ENCODE measurements at places on chromosomes 4 and X.

GRCh38 chr4:45897946-45898585 lies 225.8 kb downstream of the GABRG1 start:
- no peak for DNase-seq

DNA sequence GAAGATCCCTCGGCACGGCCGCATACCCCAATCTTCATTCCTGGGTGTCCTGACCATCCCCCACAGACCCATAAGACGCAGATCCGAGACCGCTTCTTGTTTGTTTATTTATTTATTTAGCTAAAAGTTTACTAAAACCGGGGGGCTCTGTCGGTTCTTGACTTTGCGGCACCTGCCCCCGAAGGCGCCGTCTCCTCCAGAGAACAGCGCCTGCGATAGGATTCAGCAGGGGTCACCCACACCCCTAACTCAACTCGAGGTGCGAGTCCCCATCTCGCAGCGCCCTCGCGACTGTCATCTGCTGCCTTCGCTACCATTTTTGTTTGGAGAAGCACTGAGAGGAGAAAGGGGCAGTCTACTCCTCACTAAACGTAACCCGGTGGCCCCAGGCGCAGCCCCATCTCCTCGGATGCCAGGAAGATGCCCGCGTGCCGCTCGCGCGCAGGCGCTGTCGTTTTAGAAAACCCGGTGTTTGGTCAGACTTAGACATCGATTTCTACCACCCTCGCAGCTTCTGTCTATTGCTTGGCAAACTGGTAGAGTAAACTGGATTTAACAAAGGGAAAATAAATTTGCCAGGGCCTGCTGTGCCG lies 18.9 kb upstream of the GPR101 start:
- DNase-seq: no peak

DNA sequence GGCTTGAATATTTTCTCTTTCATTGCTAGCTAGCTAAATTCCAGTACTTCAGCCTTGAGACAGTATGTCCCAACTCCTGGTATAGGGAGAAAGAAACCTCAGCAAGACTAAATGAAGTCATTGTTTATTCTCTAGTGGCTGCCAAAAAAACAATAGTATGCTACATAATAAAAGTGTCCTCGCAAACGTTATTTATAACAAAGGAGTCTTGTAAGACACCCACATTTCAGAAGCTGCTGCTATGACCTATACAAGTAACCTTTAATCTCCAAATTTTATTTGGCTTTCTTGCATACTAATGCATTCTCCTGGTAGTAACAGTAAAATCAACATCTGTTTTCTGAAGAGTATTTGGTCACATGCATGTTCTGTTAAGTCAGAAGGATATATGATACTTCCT lies 28.8 kb downstream of the NEK1 start:
- no peak for DNase-seq

- no peak for DNase-seq
Measured at GRCh38 chrX:128961290-128961689, 562.0 kb downstream of the SMARCA1 start.

GRCh38 chr4:120227554-120227953 lies 160.9 kb upstream of the MAD2L1 start:
- DNase-seq: no peak

GRCh38 chr4:145822581-145822980 lies 116.0 kb downstream of the ZNF827 start:
- no peak for DNase-seq

GRCh38 chr4:27577951-27578350 lies 717.3 kb downstream of the STIM2 start:
- no peak for DNase-seq

Data from stimulated activated CD4-positive, alpha-beta T cell treated with anti-CD3 and anti-CD28 coated beads, Interleukin-1b, Interleukin-23, amount 100 ng/mL, for 24 hours (primary cell).